ENCODE measurements at places on chromosomes 1 and 21.

DNA sequence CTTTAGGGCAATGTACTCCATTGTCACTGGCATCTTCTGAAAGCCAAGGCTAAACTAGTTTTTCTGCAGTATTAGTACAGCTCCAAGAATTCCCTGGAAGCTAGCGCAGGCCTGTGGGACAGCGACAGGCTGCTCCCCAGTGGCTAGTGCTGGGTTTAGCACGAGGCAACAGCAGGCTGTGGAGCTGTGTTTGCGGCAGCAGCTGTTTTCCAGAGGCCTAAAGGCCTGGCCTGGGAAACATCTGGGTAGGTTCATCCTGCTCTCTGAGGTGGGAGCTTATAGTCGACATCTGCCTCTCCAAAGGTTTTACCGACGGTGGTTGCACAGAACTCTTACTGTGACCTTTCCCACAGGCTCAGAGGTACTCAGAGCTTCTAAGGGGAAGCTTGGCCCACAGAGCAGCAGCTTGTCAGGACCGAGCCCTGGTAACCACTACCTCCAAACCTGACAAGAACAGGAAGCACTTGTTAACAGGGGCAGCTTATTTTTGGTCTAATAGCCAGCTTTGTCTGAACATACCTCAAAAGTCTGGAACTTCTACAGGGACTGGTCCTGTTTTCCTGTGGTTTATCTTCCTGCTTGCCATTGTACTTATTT, 17.2 kb downstream of the CC2D1B start:
- DNase-seq = no peak

DNA sequence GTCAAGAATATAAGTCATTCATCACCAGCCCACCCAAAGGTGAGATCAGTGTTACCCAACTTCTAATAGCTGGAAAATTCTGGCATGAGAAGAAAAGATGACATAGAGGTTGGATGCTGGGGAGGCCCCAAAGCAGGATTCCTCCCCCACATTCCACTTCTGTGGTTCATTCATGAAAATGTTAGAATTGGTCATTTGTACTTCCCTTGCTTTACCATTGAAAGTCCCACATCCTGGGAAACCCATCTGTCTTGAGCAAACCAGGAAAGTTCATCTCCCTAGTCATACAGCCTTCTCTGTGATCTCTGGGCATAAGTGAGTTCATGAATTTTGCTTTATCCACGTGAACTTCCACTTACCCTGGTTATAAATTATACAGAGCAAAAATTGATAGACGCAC, 66.8 kb downstream of the SERINC2 start:
- no peak for DNase-seq

DNA sequence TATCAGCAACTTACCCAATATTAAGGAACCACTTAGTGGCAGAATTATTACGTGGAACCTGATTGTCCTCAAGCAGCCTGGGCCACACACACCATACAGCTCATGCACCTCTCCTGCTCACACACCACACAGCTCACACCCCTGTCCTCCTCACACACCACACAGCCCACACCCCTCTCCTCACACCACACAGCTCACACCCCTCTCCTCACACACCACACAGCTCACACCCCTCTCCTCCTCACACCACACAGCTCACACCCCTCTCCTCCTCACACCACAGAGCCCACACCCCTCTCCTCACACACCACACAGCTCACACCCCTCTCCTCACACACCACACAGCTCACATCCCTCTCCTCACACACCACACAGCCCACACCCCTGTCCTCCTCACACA, 36.8 kb upstream of the LAMC2 start:
- no peak for DNase-seq

- no peak for DNase-seq
These were observed 116.9 kb upstream of the SLC25A33 start for GRCh38 chr1:9422321-9422720.

DNA sequence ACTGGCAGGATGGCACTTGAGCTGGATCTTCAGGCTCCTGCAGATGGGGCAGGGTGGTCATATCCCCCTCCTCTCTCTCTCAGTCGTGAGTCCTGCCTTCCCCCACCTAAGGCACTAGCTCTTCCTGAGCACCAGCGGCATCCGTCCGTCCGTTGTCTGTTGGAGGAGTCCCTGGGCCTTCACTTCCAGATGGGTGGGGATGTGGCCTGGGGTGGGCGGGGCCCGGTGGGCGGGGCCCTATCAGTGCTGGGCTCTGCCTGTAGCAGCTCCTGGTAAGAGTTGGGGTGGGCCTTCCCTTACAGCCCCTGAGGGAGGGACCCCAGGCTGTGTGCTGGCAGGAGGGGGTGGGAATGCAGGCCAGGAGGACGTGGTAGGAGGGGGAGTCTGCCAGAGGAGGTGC, 10.3 kb downstream of the LDLRAD2 start:
- no peak for DNase-seq

GRCh38 chr1:40987439-40988276, 8.2 kb downstream of the CTPS1 start:
- DNase-seq = no peak

DNA sequence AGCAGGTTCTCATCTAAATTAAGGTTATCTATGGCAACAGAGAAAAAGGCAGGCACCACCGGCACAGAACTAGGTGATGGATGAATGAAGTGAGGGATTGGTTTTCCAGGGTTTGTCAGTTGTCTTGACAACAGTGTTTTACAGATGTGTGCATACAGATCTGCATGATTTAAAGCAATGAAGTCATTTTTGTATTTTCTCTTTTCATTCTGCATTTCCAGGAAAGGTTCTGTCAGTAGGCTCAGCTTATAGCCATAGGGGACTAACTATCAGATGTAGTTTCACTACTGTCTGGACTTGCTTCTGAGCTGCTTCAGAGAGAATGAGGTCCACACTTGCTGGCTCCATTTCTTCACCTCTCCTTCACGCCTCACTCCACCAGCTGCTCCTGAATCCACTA, 98.2 kb upstream of the LMO4 start:
- DNase-seq = no peak

GRCh38 chr1:204896787-204897469, 26.3 kb downstream of the NFASC start:
- DNase-seq = no peak

DNA sequence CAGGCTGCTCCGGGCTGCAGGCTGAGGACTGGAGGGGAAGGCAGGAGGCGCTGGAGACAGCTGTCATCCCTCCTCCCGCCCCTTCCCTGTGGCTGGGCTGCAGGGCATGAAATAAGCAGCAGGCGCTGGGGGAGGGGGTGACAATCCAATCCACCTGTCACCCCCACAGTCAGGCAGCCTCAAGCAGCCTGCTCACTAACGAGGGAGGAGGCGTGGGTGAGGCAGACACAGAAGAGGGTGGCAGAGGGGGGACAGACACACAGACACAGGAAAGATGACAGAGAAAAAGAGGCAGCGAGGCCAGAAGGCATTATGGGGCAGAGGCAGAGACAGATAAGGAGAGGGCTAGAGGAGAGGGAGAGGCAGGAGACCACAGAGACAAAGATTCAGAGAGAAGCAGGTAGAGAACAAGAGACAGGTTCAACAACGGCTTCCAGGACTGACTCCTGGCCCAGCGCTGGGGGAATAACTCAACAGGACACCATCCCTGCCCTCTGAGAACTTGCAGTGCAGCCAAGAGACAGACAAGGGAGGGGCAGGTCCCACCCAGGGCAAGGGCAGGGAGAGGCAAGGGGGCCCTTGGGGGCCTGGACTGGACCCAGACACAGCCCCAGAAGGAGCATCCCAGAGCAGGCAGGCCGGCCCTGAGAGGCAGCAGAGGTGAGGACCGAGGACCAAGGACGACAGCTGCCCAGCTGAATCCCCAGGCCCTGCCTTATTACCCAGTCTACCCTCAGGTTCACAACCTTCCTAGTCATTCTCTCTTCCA, 11.2 kb downstream of the MEF2D start:
- peak; percentile 79 for DNase-seq

DNA sequence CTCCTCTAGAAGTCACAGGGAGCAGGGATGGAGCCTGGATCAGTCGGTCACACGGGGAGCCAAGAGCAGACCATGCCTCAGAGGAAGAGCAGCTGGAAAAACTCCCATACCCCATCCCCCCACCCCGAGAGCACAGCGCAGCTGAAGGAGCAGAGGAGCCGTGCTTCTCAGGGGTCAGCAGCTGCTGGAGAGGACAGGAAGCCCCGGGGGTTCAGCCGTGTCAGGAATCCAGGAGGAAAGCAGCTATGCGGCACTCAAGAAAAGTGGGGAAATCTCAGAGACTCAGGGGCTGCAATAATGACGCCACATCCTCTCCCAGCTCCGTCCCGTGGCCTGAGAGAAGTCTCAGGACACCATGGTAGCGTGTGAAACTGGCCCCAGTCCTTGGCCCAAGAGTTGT, 102.3 kb downstream of the NPHP4 start:
- DNase-seq = no peak

DNA sequence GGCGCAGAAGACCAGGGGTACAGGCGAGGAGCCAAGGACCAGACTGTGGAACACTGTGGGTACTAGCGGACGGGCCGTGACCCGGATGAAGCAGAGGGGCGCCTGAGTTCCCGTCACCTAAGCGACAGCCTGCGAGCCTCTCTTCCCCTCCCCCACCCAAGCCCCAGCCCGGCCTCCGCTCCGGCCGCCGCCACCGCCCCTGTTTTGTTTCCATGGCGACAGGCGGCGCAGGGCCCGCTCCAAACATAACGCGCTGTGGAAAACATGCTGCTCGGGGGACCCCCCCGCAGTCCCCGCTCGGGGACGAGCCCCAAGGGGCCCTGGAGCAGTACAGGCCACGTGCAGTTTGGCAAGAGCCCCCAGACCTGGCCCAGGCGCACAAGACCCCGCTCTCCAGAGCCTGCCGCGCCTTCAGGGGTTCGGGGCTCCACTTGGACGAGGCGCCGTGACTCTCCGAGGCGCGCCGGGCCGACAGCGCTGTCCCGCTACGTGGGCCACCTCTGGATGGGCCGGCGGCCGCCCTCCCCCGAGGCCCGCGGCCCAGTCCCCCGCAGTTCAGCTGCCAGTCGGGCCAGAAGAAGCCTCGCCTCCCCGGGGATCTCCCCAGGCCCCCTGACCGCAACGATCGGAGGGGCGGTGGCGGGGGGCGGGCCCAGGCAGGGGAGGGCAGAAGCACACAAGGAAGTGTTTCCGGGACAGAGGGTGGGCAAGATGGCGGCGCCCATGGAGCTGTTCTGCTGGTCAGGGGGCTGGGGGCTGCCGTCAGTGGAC, at the start of gene MTX1:
TSS of gene MTX1 (plus strand) at position 155 of the 771 bp plus-strand sequence. CDS start at position 265, 110 bp downstream.
- DNase-seq = peak; percentile 94

Measured in activated CD8-positive, alpha-beta memory T cell treated with anti-CD3 and anti-CD28 coated beads for 24 hours (primary cell).